ENCODE measurements at places on chromosomes 3 and 15.

- no peak for DNase-seq
Observed at GRCh38 chr3:35224565-35225295, 414.6 kb upstream of the ARPP21 start.

DNA sequence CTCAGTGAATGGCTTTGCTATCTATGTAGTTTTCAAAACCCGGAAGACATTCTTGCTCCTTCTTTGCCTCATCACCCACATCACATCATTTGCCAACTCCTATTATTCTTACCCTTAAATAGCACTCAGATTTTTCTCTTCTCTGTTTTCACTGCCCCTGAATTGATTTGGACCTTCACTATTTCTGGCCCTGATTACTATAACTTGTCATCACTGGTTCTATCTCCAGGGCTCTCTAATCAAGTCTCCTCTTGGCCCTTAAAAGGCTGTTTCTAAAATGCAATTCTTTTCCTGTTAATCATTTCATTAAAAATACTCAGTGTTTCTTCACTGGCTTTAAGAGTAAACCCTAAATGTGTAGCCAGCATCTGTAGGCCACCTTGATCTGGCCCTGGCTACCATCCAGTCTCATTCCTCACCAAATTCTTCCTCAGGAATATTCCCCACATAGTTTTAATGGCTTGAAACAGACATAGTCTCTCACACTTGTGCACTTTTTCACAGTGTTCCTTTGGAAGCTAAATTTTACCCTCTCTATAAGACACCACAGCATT lies 437.1 kb upstream of the CBLB start:
- DNase-seq, result no peak

DNA sequence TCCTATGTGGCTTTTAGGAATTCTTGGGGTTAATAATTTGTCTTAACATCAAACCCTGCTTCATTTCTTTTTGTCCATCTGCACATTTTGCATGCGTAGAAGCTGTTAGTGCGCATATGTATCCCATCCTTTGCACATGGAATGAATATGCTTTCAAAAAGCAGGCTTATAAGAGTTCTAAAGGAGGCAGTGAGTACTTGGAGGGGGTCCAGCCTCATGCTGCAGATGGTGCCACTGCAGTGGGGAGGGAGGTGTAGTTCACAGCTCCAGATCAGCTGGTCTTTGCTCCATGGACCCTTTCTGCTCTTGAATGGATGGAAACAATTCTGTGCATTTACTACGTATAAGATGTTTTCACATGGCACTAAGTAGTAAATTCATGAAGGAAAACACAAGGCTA lies 20.7 kb upstream of the SSR3 start:
- DNase-seq, result no peak

DNA sequence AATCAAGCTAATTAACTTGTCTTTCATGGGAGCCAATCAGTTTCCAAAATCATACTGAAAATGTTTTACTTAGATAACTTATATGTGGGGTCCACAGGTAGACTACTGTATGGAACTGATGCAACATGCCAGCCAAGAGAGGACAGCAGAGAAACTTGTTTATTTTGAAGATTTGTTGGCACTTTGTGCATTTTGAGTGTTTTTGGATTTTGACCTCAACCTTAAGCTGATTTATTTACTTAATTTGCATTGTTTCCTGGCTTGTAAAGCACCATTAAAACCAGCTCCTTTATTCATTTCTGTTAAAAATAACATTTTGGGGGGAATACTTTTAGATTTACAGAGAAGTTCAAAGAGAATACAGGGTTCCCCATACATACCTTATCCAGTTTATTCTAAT lies 166.6 kb downstream of the MCTP2 start:
- no peak for DNase-seq

DNA sequence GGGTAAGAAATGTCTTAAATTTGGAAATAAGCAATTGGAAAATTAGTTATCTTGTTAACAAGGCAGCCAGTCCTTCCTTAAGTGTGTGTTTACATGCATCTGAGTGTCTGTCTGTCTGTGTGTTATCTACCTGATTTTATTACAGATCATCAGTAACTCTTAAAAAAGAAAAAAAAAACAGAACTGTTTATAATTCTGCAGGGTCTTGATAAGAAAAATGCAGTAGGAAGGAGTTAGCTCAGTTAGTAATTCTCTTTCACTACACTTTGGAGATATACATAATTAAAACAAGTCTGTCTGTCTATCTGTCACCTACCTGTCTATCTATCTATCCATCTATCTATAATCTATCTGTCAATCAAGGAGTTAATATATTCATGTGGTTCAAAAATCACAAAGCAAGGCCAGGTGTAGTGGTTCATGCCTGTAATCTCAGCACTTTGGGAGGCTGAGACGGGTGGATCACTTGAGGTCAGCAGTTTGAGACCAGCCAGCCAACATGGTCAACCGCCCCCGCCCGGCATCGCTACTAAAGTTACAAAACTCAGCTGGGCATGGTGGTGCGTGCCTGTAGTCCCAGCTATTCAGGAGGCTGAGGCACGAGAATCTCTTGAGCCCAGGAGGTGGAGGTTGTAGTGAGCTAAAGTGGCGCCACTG lies 135.5 kb upstream of the SGO1 start:
- no peak for DNase-seq

DNA sequence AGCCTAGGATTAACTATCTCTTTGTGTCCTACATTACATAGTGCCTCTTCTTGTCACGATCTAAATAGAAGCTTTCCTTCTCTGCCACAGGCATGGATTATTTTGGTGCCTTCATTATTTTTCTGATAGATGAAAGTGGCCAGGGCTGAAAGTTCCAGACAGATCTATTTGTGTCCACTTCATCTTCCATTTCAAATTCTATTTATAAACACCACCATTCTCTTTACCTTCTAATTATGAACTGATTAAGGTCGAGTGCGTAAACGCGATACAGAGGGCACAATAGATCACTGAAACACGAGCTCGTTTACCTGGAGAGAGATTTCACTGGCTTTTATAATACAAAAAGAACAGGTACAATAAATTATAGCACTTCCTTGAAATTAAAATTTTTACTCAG lies 105.0 kb downstream of the EDEM1 start:
- DNase-seq, result no peak

GRCh38 chr3:172617013-172617706 lies 93.7 kb downstream of the NCEH1 start:
- no peak for DNase-seq

- DNase-seq, result no peak
Observed at GRCh38 chr3:55296030-55296429, 191.1 kb downstream of the WNT5A start.

- DNase-seq, result no peak
Observed at GRCh38 chr3:168071591-168072322, 24.0 kb downstream of the GOLIM4 start.

- DNase-seq, result no peak
Observed at GRCh38 chr15:92463826-92464225, 70.1 kb downstream of the ST8SIA2 start.

GRCh38 chr3:126927401-126927750 lies 55.5 kb upstream of the PLXNA1 start:
- no peak for DNase-seq

- DNase-seq, result no peak
Observed at GRCh38 chr3:36923523-36923943, 21.3 kb downstream of the TRANK1 start.

DNA sequence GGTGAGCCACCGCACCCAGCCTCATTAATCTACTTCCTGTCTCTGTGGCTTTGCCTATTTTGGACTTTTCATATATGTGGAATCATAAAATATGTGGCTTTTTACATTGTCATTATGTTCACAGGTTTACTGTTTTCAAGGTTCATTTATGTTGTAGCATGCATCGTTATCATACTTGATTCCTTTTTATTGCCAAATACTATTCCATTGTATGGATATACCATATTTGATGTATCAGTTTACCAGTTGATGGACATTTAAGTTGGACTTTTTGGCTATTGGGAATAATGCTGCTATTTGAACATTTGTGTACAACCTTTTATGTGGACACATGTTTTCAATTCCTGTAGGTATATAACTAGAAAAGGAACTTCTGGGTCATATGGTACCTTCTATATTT lies 14.0 kb downstream of the GXYLT2 start:
- no peak for DNase-seq

GRCh38 chr15:39195961-39196486 lies 384.9 kb upstream of the THBS1 start:
- DNase-seq, result no peak

- no peak for DNase-seq
Observed at GRCh38 chr15:57415602-57416001, 39.3 kb downstream of the CGNL1 start.

- DNase-seq, result no peak
Observed at GRCh38 chr15:48624700-48625099, 20.8 kb downstream of the FBN1 start.

DNA sequence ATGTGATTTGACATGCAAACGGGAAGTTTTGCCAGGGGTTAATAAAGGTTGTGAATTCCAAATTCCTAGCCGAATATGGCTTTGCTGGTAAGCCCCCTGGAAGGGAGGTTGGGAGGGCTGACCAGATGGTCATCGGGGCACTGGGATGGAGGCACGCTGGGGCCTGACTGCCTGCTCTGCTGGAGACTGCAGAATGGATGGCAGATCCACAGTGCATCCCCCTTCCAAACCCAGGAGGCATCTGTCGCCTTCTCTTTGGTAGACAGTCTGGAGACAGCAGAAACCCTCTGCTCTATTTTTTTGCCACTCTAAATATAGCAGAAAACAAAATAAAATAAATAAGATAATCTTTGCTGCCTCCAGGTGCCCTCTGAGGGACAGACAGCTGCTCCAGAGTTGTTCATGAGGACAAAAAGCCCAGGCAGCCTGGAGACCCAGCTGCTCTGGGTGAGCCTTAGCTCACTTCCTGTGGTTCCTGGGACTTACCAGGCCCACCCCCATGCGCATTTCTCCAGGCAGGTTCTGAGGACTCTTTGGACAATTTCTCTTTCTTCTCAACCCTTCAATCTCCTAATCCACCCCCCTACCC lies 6.1 kb upstream of the SPTBN5 start:
- DNase-seq, result no peak

- no peak for DNase-seq
Observed at GRCh38 chr3:144843099-144843498, 871.5 kb downstream of the DIPK2A start.

GRCh38 chr3:30263238-30263924 lies 343.0 kb upstream of the TGFBR2 start:
- no peak for DNase-seq

DNA sequence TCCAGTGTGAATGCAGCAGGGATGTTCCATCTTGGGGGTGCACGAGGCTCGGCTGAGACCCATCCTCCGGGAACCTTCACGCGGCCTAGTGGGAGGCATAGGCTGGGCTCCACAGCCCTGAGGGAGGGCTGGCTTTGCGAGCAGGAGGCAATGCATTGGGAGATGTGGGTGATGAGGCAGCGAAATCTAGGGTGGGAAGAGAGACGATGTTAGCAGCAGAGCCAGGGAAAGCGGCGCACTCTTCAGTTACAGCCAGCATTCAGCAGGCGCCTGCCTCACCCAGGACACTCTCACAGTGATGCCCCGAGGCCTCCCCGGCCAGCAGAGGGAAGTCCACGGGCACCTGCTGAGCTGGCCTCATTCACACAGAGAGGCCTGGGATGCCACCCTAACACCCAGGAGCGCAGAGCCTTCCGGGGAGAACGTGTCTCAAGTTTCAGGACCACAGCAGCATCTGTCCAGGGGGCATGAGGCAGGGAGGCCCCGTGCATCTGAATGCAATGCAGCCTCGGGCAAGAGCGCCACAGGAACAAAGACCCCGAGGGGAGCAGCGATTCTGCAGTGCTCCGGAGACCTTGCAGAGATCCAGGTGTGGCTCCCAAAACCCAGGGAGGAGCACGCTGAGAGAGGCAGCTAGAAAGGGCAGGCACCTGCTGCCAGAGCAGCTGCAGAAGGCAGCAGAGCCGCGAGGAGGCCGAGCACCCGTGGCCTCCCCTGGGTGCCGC lies 102.4 kb downstream of the NUP210 start:
- DNase-seq, result no peak

- no peak for DNase-seq
Observed at GRCh38 chr3:16928386-16929132, 43.8 kb downstream of the PLCL2 start.

- DNase-seq, result no peak
Observed at GRCh38 chr3:81823882-81824395, 62.5 kb upstream of the GBE1 start.

DNA sequence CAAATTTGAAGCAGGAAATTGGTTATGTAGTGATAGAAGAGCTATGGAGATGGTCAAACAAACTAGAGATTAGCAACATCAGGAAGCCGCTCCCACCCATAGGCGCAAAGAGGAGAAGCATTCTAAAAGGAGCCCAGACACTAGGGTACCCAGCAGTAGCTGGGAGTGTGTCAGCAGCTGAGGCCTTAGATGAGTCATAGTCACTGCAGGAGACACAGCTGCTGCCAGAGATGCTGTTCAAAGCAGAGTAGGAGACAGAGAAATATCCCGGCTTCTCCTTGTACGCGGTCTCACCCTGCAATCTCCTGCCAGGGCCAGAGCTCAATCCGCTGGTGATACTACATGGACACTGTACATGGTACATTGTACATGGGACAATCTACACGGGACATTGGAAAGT lies 61.9 kb downstream of the VGLL3 start:
- DNase-seq, result no peak

DNA sequence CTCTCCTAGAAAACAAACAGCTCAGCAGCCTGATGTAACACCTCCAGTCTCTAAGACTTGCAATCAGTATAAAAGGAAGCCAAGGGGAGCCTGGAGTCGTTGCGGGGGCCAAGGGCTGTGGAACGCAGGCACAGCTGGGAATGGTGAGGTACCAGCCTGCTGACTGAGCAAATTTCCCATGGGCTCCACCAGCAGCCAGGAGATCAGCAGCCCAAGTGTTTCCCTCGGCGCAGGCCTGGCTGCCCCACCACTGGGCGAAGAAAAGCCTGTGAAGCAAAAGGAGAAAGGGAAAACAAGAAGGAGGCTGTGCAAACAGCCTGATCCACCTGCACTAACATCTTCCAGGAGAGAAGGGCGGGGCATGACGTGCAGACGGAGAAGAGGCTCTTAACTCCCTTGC lies 155.3 kb downstream of the SHQ1 start:
- no peak for DNase-seq

DNA sequence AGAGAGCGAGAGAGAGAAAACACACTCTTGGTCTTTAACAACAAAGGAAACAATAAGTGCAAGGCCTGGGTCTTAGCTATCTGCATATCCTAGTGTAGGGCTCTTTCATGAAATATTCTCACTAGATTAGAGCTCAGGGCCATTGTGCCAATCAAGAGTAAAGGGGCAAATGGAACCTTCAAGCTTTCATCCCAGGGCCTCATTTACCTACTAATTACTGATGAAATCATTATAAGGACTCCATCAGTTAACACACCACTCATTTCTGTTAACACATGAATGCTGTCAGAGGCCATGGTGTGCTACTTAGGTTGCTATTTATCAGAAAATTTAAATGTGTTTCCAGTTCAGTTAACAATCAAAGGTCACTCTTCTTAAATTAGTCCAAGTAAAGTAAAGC lies 597.8 kb downstream of the ROBO1 start:
- no peak for DNase-seq

DNA sequence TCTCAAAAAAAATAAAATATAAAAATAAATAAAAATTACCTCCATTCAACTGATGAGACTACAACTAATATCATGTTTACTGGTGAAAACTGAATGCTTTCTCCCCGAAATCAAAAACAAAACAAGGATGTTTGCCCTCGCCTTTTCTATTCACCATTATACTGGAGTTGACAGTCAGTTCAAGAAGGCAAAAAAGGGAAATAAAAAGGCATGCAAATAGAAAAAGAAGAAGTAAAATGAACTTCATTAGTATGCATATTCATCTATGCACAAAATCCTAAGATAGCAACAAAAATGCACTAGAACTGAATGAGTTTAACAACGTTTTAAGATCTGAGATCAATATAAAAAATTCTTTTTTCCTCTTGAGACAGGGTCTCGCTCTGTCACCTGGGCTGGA lies 72.7 kb upstream of the FAM174B start:
- DNase-seq, result no peak

GRCh38 chr15:87680208-87680607 lies 576.3 kb downstream of the NTRK3 start:
- DNase-seq, result no peak

Data from K562 (cell line).